HCT116 (cell line): ENCODE measurements at places on chromosomes 12 and 14.

DNA sequence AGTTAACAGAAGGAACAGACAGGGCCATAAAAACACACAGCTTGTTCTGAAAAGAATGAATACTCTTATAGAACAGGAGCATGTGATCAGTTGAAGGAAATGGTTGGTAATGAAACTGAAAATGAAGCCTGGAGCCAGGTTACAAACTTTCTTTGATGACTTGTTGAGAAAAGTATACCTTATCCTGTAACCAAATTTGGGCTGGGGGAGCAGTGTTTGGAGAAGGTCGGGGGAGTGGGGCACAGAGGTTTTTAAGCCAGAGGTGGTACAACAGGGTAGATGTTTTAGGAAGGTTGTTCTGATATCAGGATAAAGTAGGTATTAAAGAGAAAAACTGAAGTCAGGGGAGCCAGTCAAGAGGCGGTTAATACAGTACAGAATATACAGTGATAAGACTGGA lies 8.2 kb downstream of the GOLT1B start:
- no peak overlapping the region for H3K4me3 ChIP-seq
- no peak for DNase-seq
- no peaks in the 10 kb centered on the region for H3K4me1 ChIP-seq
- H3K27me3 ChIP-seq = no peaks in the 10 kb centered on the region
- no peak overlapping the region for H3K27ac ChIP-seq
- no peaks in the 10 kb centered on the region for H3K36me3 ChIP-seq

GRCh38 chr14:103733651-103734050 lies 18.0 kb downstream of the ZFYVE21 start:
- no peak overlapping the region for H3K27ac ChIP-seq
- H3K4me3 ChIP-seq = no peak overlapping the region
- H3K36me3 ChIP-seq = peaks cover 3% of the 10 kb centered on the region
- H3K27me3 ChIP-seq = no peaks in the 10 kb centered on the region

DNA sequence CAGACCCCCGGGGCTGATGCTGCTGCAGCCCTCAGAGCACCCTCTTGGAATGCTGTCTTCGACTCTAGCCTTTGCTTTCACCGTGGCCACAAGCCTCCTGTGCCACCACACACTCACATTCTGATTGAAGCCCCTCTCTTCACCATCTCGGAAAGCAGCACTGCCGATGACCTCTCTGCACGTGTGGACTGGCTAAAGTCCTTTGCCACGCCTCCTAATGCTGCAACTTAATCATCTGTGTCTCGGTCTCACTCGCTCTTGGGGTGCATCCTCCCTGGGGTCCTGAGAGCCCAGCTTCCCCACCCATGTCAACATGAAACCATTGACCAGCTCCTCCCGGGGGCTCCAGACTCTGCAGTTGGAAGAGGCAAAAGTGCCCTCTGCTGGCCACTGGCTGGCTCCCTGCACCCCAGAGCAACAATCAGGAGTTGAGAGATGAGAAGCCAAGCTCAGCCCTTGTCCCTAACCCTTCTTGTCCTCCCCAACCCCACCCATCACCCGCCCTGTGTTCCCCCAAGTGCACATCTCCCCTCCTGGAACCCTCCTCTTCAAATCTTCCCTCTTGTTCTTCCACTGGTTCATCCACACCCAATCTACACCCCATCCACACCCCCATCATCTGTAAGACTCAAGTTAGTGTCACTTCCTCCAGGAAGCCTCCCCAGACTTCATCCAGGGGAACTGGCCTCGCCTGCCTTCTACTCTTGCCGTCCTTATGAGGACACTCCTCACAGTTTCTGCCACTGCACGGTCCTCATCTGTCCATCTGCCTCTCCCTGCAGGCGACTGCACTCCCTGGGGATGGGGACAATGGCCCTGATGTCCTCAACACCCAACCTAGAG lies 23.6 kb upstream of the FAM181A start:
- no peak overlapping the region for H3K4me3 ChIP-seq
- H3K27me3 ChIP-seq = no peaks in the 10 kb centered on the region
- H3K27ac ChIP-seq = no peak overlapping the region
- no peaks in the 10 kb centered on the region for H3K36me3 ChIP-seq

GRCh38 chr14:101070540-101071492 lies 167.3 kb upstream of the RTL1 start:
- H3K36me3 ChIP-seq = no peaks in the 10 kb centered on the region
- peaks cover 27% of the 10 kb centered on the region for H3K4me1 ChIP-seq
- no peaks in the 10 kb centered on the region for H3K27me3 ChIP-seq
- no peak overlapping the region for H3K4me3 ChIP-seq
- H3K27ac ChIP-seq = no peak overlapping the region
- no peak for DNase-seq

- no peak overlapping the region for H3K27ac ChIP-seq
- no peak for DNase-seq
- H3K4me3 ChIP-seq = no peak overlapping the region
- H3K4me1 ChIP-seq = no peaks in the 10 kb centered on the region
Measured at GRCh38 chr14:67680941-67681340, 6.5 kb upstream of the VTI1B start.

DNA sequence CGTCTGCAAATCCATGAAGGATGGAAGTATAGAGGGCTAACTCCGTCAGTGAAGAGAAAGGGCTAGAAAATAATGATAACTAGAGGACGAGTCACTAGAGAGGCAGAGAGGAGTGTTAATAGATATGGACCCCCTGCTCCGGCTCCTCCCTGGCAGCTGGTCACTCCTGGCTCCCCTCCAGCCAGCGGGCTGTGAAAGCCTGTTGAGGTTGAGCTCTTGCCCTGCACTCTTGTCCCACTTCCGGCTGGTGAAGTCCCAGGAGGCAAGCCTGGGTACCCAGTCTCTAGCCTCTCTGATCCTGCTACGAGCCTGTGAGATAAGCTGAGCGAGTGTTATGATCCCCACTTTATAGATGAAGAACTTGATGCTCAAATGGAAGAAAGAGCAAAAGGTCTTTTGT lies 90.3 kb downstream of the RFX4 start:
- no peak for DNase-seq
- H3K27ac ChIP-seq = no peak overlapping the region
- peaks cover 17% of the 10 kb centered on the region for H3K27me3 ChIP-seq
- H3K4me3 ChIP-seq = no peak overlapping the region

DNA sequence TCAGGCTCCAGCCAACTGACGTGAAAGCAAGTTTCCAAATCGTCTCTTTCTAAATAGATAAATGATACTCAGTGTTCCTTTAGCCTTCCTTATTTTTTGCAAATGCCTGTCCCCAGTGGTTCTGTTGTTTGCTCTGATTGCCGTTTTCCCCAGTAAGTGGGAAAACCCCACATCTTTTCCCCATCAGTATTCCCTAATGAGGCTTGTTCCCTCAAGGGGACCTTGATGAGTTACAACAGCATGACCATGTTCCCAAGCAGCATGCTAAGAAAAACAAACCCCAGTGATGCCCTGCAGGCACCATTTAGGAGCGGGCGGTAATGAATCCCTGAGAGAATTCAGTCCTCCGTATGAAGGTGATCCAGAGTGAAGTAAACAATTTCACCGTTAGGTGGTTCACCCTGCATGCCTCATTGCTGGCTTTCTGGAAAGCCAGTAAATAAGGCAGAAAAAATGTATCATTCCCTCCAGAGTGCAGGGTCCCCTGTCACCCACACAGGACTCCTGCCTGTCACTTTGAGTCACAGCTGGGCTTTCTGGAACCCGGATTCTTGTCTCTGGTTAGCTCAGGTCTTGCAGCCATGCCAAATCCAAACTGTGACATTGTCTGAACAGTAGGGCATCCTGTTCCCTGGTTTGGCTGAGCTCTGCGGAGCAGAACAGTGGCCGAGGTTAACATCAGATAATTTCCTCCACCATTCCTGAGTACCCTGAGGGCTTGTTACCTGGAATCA lies 222.6 kb downstream of the RGS6 start:
- no peaks in the 10 kb centered on the region for H3K36me3 ChIP-seq
- no peak overlapping the region for H3K4me3 ChIP-seq
- H3K27ac ChIP-seq = no peak overlapping the region
- no peak for DNase-seq
- no peaks in the 10 kb centered on the region for H3K4me1 ChIP-seq
- H3K27me3 ChIP-seq = no peaks in the 10 kb centered on the region

GRCh38 chr14:84961637-84962036 lies 568.3 kb upstream of the FLRT2 start:
- no peaks in the 10 kb centered on the region for H3K36me3 ChIP-seq
- H3K4me3 ChIP-seq = no peak overlapping the region
- H3K27ac ChIP-seq = no peak overlapping the region
- H3K27me3 ChIP-seq = no peaks in the 10 kb centered on the region
- DNase-seq = no peak
